ENCODE measurements at places on chromosomes 5 and 9. TPM values are rescaled to one million over a fixed set of nuclear protein-coding genes. Genes with fewer than 3 reads are reported as not detected.

DNA sequence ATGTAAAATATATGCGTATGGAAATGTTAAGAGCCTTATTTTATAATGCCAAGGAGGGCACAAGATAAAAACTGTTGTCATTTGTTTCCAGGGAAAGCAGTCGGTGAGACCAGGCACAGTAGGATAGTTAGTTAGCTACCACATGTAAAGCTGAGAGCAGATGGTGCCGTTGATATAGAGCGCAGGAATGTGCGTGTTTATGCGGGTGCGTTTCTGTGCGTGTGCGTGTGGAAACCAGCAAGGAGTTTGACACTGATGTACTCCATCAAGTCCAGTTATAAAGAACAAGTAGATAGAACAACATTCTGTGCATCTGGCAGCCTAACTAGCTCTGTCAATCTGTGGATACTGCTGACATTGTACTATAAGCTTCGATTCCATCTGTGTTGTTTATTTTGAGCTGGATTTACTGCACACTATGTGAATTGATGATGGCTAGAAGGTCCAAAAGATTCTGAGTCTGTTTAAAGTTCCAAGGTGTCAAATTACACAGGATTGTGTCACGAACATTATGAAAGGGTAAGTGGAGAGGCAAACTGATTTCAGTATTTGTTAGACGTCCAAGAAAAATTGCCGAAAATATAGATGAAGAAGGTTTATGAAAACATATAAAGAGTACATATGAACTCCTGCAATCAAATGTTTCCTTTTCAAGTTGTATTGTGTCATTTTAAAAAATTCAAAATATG lies 494.9 kb upstream of the MEF2C start:
- DNase-seq = no peak
- H3K27me3 ChIP-seq = no peaks in the 10 kb centered on the region
- H3K27ac ChIP-seq = no peak overlapping the region
- H3K36me3 ChIP-seq = no peaks in the 10 kb centered on the region

DNA sequence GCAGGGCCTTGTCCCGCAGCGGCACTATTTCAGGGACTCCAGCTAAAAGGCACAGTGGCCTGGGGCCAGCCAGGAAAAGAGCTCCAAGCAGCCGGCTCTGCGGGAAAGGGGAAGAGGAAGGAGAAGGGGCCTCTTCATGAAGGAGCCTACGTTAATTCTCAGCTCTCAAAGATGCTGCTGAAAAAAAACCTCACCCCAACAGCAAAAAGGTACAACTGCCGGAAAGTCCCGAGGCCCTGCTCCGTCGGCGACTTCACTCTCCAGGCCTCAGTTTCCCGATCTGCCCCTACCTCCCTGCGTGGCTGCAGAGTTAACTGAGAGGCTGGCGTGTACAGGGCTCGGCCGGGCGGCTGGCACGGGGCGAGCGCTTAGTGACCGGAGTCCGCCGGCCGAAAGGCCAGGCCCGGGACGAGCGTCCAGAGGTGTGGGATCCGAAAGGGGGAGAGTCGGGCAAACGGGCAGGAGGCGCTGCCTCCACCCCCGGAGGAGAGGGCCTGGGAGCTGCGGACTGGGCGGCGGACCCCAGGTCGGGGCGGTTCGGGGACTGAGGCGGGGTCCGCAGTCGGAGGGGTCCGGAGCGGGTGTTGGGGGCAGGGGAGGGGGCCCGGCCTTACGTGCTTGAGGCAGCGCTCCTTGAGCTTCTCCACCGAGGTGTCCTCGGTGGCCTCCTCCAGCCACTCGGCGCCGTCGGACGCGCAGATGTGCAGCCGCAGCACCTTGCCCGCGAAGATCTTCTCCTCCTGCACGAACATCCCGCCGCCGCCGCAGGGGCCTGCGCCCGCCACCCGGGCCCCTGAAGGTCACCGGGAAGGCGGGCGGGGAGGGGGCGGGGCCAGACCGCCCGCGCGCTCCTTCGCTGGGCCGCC lies 529 bp downstream of the UBAC1 start:
- H3K4me3 ChIP-seq = peak overlapping the region; percentile 94
- DNase-seq = peak; percentile 31

- no peak for DNase-seq
- H3K4me3 ChIP-seq = no peak overlapping the region
- no peak overlapping the region for H3K27ac ChIP-seq
- no peaks in the 10 kb centered on the region for H3K36me3 ChIP-seq
Observed at GRCh38 chr5:61000887-61001286, 55.9 kb downstream of the NDUFAF2 start.

Gene PDE6A
- 0.07 TPM for total RNA-seq
